MCF 10A (cell line): ENCODE measurements at places on chromosomes 7 and 10.

GRCh38 chr7:135247746-135248471, 14.3 kb downstream of the STRA8 start:
- DNase-seq = no peak

GRCh38 chr10:68492118-68492517, 20.3 kb upstream of the DNA2 start:
- DNase-seq = peak; percentile 6

DNA sequence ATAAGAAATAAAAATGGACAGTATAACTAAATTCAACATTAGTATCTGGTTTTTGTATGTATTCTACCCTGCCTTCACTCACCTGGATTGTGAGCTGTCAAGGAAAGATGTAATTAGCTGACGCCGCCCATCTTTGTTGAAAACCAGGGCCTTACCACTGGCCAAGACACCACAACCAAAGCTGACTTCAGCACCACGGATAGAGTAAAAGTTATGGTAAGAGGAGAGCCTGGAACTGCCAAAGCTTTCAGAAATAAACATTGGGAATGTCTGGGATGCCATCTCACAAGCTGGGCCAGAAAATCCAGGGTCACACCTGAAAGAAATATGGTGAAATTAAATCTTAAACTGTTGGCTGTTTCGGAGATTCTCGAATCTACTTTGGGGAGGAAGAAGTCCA, 190.1 kb upstream of the SLC26A5 start:
- DNase-seq = peak; percentile 24

- DNase-seq = no peak
These were observed 3.5 kb upstream of the EPHA1 start for GRCh38 chr7:143411976-143412708.

DNA sequence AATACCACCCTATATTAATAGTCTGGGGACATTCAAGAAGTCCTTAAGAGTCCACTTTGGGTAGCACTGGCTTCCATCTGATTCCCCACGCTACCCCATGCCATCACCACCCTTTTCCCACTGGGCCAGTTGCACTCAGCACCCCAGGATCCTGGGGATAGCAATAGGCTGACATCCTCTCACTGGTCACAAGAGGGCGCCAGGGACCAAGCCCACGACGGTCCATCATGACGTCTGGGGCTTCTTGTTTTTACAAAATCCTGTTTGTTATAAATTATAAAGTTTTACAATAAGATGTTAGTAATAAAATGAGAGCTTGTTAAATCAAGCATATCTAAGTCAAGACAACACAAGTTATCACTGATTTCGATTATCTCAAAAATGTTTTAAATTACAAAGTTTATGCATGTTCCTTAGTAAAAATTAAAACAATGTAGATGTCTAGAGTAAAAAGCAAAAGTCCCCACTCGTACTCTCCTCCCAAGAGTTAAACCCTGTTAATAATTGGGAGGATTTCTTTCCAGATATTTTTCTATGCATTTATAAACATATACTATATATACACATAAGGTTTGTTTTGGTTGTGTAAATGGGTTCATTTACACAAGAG, 15.4 kb downstream of the GPNMB start:
- DNase-seq = peak; percentile 75

DNA sequence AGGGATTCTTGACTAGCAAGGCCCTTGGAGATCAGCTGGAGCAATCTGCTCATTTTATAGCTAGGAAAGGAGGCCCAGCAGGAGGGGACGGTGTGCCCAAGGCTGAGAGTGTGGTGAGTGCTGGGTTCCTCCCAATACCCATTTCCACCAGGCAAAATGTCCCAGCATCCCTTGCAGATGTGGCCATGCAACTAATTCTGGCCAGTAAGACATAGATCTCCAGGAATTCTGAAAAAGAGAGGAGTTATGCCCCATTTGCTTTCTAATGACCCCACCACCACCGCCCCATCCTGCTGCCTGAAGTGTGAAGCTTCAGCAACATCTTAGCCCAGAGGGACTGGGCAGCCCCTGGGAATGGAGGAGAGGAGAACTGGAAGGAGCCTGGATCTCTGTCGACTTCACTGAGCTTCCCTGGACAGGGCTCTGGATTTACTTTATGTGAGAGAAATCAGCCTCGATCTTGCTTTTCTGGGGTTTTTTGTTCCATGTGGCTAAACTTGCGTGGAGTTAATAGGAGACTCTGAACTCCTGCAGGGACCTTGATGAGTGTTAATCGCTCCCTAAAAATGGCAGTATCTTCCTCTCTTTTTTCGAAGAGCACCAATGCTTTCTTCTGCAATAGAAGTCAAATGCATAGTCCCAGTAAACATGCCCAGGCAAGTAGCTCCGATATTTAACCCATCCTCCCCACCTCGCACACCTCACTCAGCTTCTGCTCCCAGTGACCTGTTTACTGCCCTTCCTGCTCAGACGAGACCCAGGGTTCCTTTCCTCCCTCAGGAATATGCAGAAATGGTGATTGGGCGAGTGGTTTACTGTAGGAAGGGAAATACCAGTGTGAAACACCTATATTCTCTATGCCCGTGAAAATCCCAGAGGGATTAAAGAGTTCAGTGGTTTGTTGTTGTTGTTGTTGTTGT, 127.5 kb upstream of the GPR26 start:
- DNase-seq = peak; percentile 33

- no peak for DNase-seq
These were observed 72.4 kb upstream of the MKLN1 start for GRCh38 chr7:131255242-131255641.

GRCh38 chr10:107576746-107577145, 412.2 kb upstream of the SORCS1 start:
- peak; percentile 54 for DNase-seq

DNA sequence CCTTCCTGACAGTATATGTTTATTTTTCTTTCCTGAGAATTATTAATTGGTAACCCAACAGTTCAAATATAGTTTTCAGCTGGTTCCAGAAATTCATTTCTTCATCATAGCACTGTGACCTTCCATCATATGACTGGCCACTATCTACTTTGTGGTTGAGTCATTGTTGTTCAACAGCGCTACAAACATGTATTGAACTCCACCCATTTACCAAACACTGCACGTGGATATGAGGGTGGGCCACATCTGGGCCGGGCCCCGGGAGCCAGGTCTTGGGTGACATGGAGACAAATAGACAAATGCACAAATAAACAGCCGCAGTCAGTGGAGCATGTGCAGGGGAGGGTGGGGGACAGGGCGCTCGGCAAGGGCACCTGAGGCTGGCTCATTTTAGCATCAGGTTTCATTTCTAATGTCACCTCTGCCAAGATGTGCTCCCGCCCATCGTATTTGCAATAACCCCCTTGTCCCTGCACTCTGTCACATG, 24.0 kb upstream of the EEPD1 start:
- peak; percentile 64 for DNase-seq

DNA sequence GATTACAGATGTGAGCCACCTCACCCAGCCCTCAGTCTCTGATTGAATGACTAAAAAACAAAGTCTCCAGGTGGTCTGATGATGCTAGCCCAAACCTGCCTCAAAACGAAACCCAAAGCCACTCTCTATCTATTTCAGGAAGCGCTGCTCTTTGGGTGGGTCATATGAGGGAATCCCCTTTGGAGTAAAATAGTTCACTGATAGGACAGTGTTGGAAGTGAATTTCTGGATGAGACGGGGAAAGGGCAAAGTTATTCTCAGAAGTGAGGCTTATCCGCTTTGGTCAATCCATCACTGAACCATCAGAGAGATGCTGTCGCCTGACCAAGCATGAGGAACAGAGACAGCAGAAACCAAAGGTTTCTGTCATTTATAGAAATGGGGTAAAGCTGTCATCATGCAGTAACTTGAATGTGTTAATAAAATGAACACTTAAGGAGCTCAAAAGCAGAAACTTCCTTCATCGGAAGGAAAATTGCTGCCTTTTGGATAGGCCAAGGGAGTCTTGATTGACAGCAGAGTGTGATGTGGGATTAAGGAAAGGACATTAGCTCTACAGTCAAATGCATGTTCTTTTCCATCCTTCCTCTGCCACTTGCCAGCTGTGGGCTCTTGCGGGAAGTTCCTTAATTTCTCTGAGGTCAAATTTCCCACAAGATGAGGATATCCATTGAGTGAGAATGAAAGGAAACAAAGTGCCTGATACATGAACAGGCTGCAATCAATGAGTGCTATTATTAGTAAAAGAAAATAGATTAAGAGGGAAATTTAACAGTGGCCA, 64.9 kb upstream of the C1QL3 start:
- DNase-seq = no peak

GRCh38 chr10:123380491-123381085, 226.4 kb downstream of the BUB3 start:
- DNase-seq = peak; percentile 33

DNA sequence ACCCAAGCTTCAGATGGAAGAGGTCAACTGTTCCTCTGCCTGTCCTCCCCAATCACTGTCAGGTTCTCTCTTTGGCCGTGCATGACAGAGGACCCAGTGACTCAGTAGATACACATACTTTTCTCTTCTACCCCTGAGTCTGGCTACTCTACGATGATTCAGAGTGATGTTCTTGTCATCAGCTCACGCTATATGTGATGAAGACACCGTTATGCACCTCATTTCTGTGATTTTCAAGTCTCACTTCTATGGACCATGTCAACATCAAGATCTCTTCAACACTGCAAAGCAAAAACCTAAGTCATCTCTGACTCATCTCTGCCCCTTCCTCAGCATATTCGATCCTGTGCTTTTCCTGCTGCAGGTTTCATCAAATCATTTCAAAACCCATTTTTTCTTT, 76.6 kb upstream of the DGKI start:
- peak; percentile 57 for DNase-seq

DNA sequence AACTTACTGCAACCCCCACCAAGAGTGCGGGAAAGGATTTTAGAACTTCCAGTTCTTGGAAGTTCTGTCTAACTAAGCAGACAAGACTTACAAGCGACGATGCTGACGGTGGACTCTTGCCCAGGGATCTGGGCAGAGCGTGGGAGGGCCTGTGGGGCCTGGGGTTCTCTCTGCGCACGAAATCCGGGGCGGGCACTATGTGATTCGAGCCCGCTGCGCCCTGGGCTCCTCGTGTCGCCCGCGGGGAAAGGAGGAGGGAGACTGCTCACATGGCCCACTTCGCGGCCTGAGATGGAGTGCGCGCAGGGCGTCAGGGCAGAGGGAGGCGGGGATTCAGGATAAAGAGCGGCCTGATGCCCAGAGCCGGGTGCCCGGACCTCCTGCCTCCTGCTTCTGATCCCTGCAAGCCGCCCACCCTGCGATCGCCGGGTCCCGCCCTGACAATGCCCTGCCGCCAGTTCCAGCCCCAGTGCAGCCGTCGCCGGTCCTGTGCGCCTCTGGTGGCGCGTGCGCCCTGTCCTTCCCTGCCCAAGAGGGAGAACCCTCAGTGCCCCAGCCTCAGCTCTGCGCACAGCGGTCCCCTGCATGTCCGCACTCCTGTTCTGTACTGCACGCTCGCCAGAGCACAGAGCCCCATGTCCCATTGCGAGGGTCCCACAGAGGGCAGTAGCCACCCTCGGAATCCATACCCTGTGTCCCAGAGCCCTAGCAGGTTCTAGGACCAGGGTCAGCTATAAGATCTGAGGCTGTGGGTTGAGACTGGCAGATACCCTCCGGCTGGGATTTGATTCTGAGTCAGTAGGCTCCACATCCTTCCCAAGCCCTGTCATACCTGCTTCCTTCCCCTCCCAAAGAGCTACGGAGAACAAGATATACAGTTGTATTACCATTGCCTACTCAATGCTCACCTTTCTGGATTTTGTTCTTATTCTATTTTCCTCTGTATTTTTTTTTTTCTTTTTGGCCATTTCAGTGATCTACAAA, 99.4 kb upstream of the TMEM106B start:
- DNase-seq = no peak

DNA sequence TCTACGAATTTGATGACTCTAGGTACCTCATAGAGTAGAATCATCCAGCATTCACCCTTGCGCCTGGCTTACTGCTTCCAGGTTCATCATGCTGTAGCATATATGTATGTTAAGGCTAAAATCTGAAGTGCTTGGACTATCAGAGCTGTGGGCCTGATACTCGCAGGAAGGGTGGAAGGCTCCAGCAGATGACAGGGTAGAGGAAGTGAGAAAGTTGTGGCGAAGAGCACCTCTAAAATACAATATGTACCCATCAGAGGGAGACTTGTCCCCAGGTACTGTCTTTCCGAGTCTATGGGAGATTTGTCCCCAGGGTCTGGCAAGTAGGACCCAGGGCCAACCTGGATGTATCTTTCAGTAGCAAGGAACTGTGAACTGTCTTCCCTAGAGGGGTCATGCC, 48.1 kb upstream of the PLEKHA1 start:
- DNase-seq = no peak

DNA sequence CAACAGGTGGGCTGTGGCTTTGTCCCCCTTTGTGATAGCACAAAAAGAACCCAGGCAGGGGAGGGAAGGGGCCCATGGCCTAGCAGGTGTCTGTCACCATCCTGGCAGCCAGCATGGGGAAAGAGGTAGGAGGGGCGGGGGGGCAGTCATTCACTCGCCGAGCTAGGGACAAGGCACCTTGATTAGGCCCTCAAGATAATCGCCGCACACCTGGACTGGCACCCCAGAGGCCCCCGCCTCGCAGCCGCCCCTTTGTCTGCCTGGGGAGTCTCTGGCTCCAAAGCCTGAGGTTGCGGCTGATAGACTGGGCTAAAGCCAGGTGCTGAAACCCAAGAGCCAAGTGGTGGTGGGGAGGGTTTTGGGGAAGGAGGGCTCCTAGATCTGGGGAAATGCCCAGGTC, 151.2 kb upstream of the PCBD1 start:
- DNase-seq = no peak

DNA sequence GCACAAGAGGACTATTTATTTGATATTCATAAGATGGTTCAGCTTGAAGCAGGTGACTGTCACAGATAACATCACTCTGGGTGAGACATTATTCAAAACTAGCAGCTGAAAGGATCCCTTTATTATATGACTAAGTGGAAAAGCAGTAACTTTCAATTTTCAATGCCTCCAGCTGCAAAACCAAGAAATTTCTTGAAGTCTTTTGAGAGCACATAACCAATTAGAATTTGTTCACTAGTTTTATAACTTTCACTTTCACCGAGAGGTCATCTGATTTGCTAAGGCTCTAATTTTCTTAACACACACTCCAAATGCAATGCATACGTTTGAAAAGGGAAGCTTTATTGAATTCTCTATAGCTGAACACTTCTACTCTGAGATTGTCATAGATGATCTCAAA, 88.6 kb upstream of the KLF14 start:
- no peak for DNase-seq

- DNase-seq = peak; percentile 77
These were observed 168.0 kb upstream of the LRRN3 start for GRCh38 chr7:110922906-110923305.

DNA sequence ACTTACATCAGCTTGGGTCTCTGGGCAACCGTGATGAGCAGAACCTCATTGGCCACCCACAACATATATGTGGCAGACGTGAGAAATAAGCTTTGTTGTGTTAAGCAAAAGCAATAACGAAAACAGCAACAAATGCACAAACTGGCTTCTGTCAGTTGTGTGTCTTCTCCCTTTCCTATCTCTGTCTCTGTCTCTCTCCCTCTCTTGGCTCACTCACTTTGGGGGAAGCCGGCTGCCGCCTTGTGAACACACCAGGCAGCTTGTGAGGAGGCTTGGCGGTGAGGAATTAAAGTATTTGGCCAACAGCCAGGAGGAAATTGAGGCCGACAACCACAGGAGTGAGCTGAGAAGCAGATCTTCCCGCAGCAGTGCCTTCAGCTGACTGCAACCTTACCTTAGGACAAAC, 21.9 kb upstream of the CDCA7L start:
- no peak for DNase-seq
